ENCODE measurements at places on chromosomes 2 and 18.

DNA sequence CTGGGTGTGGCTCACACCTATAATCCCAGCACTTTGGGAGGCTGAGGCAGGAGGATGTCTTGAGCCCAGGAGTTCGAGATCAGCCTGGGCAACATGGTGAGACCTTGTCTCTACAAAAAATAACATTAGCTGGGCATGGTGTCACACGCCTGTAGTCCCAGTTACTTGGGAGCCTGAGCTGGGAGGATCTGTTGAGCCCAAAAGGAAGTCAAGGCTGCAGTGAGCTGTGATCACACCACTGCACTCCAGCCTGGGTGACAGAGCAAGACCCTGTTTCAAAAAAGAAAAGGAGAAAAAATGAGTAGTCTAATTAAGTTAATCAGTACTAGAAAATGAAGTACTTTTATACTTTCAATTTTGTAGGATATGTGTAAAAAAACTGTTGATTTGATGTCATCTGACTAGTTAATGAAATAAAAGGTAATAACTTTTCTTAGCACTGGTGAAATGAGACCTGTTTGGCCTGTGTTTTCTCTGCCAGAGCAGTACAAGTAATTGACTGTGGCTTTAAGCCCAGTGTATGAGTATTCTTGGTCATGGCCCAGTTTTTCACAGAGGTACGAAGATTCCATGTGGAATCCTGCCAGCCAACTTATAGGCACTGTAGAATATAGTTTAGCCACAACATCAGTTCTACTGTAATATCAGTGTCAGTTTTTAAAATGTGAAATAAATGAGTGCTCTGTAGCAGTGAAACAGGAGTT is 35.8 kb downstream of the MFSD6 start:
- DNase-seq, result no peak

GRCh38 chr2:25957743-25958142 is 24.6 kb downstream of the KIF3C start:
- no peak for DNase-seq

- DNase-seq, result peak; percentile 83
Measured at GRCh38 chr2:199985625-199986207, 30.3 kb downstream of the MAIP1 start.

- DNase-seq, result no peak
Measured at GRCh38 chr2:111164078-111164477, 43.4 kb downstream of the BCL2L11 start.

- DNase-seq, result no peak
Measured at GRCh38 chr18:10081492-10081891, 167.7 kb downstream of the VAPA start.

DNA sequence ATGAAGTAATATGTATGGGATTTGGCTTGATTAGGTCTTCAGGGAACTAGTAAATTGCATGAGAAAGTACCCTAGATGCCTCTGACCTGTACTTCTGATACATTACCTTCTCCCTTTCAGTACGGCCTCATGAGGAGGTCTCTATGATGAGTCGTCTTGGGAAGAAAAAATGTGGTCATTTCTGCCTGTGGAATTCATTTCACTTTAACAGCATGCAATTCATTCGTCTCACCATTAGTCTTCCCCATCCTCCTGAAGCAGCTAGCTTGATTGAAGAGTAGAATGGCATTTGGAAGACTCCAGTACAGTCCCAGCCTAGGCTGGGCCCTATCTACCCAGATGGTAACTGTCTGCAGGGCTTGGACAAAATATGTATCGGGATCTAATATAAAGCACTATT is 52.2 kb downstream of the TMX3 start:
- DNase-seq, result no peak

DNA sequence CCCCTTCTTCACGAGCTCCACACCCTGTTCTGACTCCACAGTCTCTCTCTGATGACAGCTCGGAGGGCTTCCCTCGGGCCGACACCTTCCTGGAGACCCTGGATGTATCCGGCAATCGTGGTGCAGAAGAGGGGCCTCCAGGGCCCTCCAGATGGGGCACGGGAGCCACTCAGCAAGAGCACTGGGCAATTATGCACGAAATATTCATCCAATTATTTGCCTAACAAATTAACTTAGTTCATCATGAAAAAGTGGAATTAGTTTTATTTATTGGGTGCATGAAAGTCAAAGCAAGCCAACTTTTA is 277.3 kb upstream of the HDAC4 start:
- DNase-seq, result no peak

GRCh38 chr2:112640467-112640799 is 5.3 kb upstream of the SLC20A1 start:
- no peak for DNase-seq

DNA sequence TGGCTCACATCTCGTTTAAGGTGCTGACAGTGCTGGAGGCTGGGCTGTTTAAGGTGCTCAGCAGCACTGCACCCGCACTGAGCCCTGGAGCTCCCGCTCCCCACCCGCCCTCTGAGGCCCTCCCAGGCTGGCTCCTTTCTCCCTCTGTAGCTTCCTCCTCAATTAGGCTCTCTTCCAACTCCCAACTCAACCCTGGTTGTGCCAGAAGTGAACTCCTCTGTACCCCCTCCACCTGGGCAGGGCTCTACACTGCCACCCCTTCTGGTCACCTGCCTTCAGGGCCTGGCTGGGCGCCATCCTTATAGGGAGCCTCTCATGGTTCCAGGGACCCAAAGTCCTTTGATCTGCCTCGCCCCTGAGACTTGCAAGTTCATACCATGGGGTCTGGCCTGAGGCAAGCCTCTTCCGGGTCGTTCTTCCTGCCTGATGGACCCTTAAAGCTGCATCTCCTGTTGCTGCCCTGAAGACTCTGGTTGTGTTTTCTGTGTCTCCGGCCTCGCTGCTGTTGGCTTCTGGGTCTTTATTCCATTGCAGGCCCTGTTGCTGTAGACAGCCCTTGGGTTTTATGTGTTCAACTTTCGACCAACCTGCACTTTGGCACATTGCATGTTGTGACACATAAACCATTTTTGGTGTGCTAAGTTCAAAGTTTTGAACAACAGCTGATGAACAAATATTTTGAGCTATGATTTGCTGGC is 199.6 kb downstream of the LDLRAD4 start:
- DNase-seq, result no peak

All from suppressor macrophage treated with lipopolysaccharide for 1 hour (primary cell).